ENCODE measurements at places on chromosomes 3 and 15.

GRCh38 chr3:187101184-187102072 lies 37.9 kb downstream of the RPL39L start:
- peak; percentile 76 for DNase-seq

GRCh38 chr3:147298511-147298982 lies 107.8 kb downstream of the ZIC4 start:
- no peak for DNase-seq

DNA sequence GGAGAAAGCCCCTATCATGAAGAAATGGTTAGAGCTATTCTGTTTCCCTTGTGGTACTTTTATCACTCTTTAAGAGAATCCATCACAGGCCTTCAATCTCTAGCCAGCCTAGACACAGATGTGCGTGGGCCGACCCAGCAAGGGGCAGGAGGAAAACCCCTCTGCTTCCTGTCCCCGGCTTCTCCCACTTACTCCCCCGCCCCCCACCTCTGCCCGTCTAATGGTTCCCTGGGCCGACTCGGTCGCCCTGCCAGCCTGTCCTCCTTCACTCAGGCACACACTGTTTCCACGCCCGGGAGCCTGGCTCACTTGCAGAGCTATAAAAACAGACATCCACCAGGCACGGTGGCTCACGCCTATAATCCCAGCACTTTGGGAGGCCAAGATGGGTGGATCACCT lies 58.3 kb upstream of the TFRC start:
- no peak for DNase-seq

- no peak for DNase-seq
Measured at GRCh38 chr15:76309601-76310330, 1.5 kb downstream of the ETFA start.

DNA sequence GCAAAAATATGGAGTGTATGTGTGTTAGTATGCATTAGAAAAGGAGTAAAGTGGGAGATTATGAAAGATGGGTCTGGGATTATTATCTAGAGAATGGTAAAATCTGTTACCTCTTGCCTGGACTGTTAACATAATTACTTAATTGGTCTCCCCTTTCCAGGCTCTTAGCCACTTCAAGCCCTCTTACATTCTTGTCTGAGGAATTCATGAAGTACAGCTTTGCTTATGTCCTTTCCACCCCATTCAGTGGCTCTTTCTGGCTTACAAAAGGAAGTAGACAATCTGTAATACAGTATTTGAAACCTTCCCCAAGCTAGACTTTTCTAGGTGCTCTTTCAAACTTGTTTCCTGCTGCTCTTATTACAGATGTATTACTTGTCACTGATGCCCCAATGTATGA lies 129.8 kb downstream of the MBNL1 start:
- DNase-seq: no peak

GRCh38 chr3:113312416-113312815 lies 101.1 kb downstream of the BOC start:
- DNase-seq: no peak

DNA sequence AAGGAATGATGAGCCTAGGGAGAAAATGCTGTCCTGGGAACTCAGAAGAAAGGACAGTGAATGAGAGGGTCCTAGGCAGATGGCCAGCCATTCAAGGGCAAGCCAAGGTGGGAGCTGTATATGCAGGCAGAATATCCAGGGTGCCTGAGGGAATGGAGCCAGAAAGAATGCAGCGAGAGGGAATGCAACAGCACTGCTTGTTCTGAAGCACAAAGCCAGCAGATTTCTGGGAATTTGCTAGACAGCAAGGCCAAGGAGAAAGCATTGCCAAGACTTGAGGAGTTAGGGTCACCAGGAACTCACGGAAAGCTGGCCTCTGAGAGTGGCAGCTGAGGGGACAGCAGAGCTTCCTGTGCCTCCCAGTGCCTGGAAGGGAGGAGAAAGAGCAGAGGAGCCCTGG lies 200.6 kb downstream of the MYRIP start:
- no peak for DNase-seq

DNA sequence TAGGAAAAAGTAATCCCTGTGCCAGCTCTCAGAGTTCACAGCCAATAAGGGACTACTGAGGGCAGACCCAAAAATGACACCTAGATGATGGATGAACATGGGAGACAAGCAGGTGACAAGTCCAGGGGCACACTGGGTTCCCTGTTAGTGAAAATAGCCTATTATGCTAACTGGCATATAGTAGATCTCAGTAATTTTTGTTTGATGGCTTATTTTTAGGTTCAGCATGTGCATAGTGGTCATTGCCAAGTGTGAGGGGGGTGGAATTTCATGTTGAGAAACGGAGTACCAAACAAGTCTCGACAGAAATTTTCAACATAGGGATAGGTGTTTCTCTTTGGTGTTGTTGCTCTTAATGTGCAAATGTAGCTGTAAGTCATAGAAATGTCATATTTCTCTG lies 6.4 kb upstream of the ITGB5 start:
- DNase-seq: no peak

- no peak for DNase-seq
Measured at GRCh38 chr3:177624528-177625495, 427.5 kb upstream of the TBL1XR1 start.

DNA sequence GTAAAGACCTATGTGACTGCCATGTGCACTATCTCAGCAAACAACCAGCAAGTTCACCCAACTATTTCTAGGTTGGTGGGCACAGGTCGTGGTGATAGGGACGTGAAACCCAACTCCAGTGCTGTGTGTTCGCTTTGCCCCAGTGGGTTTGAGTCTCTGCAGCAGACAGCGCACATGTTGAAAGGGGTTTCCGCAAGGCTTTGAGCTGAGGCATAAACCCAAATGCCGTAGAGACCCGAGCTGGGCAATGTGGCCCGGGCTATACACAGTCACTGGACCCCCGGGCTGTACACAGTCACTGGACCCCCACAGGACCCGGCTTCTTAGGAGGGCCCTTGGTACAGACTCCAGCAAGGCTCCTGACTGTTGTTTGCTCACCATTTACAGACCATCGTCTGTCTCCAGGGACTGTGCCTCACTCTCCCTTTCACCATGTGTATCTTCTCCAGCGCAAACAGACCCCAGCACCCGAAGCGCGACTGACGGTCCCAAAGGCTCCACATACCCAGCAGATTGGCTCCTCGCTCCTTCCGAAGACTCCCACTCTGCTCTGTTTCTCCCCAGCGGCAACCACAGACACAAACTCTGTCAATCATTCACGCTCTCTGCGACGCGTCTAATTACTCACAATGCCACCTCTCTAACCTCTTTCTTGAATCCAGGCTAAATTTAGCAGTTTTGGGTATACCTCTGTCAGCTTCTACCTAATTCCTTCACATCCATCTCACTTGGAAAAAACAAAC lies 31.2 kb downstream of the PCSK6 start:
- no peak for DNase-seq

DNA sequence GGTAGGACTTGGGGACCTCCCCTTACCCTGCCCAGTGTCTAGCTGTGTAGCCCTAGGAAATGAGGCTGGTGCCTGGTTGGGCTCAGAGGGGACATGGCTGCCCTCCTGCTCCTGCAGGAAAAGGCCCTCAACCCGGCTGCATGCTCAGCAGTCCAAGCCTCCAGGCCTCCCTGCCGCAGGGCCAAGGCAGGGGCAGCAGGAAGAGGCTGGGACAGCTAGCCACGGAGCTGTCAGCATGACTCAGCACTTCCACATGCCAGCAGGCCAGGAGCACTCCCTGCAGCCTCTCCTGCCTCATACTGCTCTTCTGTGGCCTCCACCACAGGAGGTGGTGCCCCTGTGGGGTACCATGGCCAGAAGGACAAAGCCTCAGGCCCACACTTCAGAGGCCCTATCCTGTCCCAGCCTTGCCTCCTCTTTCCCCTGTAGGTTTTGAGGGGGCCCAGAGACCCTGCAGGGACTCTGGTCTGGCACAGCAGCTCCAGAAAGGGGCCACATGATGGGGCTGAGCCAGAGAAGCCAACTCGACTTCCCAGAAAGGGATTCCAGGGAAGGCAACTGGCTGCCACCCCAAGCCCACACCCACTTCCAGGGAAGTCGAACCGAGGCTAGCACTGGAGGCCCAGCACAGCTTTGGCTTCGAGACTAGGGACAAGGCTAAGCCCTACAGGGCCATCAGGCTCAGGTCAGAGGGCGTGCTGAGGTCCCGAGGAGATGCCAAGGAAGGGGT lies 19.5 kb downstream of the TKT start:
- DNase-seq: no peak

GRCh38 chr3:77039606-77040171 lies at the start of gene ROBO2:
ROBO2 (plus strand) TSS chr3:77040099; CDS start chr3:77040786, 687 bp downstream.
- DNase-seq: peak; percentile 87

DNA sequence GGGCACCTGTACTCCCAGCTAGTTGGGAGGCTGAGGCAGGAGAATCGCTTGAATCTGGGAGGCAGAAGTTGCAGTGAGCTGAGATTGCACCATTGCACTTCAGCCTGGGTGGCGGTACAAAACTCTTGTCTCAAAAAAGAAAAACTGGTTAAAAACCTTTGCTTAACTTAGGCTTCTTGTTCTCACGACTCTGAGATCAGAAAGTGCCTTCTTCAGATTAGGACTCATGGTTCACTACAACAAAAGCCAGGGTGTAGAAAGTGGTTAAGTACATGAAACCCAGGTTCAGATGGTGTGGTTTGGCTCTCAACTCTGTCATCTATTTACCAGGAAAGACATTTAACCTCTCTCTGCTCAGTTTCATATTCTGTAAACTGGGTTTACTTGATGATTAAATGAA lies 168.4 kb downstream of the TUSC7 start:
- DNase-seq: no peak
